ENCODE measurements at places on chromosomes 16 and 17.
A peak's percentile ranks its signal among the peaks of the same experiment; 100 is the strongest.

- DNase-seq = no peak
These were observed 2.9 kb upstream of the CLDN9 start for GRCh38 chr16:3009568-3010390.

DNA sequence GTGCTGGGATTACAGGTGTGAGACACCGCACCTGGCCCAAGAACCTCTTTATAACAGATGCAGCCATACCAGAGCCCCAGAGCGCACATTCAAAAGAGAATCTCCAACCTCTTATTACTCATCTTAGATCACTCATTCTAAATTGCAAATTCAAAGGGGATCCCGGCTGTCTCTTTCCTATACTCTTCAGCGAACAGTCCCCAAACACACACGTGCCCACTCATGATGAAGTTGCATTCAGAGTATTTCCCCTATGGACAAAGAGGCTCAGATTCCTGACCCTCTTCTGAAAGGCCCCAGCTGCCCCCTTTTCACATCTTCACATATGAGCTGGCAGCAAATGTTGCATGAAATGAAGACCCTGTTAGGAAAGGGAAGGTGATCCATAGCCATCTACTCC is 22.5 kb upstream of the ABR start:
- no peak for DNase-seq

DNA sequence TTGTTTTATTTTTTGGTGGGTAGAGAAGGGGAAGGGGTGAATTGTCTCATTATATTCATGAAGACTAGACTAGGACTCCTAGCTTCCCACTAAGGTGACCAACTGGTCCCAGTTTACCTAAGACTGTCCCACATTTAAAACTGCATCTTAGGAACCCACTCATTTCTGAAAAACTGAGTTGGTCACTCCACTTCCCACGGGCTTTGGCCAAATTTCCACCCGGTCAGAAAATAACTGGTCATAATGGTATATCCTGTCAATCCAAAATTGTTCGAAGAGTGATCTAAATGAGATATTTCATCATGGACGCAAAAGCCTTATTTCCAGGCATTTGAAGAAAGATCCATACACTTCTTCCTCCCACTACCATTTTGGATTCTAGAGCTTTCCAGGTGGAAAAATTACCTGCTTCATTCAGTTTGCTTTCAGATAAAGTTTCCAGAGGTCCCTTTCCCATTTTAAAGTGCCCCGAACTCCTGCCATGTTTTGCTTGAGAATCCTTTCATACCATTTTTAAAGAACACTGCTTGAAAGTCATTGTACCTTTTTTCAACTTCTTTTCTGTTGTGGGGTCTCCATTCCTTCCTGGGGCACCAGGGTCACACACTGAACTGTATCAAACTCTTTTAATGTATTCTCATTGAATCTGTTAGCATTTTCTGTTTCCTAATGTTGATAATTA is 21.8 kb upstream of the ZFHX3 start:
- DNase-seq = no peak

DNA sequence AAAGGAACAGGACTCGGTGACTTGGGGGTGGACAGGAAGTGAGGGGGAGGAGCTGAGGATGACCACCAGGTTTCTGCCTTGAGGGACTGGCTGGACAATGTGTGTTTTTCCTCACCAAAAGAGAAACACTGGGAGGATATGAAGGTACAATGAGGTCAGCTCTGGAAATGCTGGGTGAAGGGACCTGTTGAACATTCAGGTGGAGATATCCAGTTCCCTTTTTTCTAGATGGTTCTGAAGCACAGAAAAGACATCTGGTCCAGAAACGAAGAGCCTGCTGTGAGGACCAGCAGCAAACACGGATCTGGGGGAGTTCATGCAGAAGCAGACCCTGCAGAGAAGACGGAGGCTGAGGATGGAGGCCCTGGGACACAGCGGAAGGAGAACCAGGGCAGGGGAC is 17.5 kb downstream of the ARHGAP17 start:
- no peak for DNase-seq

- DNase-seq = peak; percentile 62
These were observed 701 bp downstream of the JMJD6 start for GRCh38 chr17:76725580-76726230.

- no peak for DNase-seq
These were observed 47.5 kb downstream of the RNF213 start for GRCh38 chr17:80307994-80308691.

GRCh38 chr16:83830091-83830768 is 22.5 kb downstream of the HSBP1 start:
- no peak for DNase-seq

GRCh38 chr17:9598661-9599060 is 22.2 kb downstream of the CFAP52 start:
- no peak for DNase-seq

DNA sequence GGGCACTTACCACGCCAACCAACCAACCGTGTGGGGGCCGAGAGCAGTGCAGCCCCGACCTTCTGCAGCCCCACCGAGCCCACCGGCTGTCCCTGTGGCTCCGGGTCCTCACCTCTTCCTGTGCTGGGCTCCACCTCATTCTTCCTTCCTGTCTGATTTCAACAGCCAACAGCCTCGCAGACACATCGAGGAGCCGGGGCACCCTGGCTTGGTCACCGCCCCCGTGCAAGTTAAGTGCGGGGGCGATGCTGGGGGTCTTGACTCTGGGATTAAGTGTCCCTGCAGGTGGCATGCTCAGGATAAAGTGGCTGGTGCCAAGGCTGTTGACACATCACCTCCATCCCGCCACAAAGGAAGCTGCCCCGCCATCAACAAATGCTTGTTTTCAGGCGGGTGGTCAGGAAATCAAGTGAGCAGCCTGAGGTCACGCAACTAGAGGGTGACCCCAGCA is at the start of gene NLRC3:
NLRC3 (minus strand) TSS at position 102 of the 451 bp plus-strand sequence. CDS start 12,367 bp downstream, outside the sequence.
- DNase-seq = no peak

DNA sequence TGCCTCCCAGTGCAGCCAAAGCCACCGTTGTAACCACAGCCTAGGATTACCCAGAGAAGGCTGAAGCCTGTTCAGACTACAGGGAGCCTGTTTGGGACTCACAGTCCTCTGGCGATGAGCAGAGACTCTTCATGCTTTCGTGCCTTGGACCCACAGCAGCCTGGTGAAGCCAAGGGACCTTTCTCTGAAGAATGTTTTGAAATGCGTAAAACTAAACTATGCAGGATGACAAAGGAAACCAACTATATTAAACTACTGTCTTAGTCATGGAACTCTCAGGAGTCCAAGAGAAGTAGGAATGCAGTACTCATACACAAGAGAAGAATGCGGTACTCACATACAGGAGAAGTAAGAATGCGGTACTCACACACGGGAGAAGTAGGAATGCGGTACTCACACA is 20.9 kb downstream of the ABR start:
- no peak for DNase-seq

- DNase-seq = peak; percentile 51
These were observed 1.9 kb upstream of the CPD start for GRCh38 chr17:30376621-30377452.

DNA sequence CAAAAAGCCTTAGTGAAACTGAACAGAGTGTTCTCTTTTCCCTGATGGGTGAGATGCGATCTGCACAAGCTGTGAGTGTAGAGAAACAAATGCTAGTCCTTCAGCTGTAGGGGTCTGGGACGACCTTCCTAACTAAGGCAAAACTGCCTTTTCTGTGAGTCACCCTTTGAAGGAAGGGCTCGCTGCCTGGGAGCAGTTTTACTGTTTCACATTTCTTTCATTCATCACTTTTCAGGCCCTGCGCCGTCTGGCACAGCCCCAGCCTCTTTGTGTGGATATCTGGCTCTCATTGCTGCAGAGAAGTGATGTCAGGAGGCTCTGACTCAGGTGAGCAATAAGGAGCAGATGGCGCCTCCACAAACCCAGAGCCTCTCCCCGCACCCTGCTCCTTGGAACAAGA is 57.4 kb downstream of the HS3ST3A1 start:
- DNase-seq = no peak

DNA sequence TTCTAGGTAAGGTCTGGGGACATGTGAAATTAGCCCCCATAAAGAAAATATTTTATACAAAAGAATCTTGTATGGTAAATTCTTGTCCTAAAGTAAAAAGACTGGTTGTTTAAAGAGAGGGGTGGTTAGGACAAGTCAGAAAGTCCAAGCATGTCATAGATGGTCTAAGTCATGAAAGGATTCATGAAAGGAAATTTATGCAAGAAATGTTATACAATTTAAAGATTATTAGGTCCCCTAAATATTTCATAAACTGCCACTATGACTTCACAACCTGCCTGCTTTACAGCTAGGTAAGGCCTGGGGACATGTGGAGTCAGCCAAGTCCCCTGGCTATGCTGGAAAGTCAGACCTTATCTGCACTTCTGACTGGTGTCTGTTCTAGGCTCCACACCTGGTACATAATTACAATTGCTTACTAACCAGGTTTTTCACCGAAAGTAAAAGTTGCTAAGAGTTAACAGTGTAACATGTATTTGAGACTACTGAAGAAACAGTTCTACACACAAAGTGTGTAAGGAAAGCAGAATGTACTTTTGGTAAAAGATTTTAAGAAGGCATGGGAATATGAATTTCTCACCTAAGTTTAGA is 17.0 kb downstream of the N4BP1 start:
- no peak for DNase-seq

DNA sequence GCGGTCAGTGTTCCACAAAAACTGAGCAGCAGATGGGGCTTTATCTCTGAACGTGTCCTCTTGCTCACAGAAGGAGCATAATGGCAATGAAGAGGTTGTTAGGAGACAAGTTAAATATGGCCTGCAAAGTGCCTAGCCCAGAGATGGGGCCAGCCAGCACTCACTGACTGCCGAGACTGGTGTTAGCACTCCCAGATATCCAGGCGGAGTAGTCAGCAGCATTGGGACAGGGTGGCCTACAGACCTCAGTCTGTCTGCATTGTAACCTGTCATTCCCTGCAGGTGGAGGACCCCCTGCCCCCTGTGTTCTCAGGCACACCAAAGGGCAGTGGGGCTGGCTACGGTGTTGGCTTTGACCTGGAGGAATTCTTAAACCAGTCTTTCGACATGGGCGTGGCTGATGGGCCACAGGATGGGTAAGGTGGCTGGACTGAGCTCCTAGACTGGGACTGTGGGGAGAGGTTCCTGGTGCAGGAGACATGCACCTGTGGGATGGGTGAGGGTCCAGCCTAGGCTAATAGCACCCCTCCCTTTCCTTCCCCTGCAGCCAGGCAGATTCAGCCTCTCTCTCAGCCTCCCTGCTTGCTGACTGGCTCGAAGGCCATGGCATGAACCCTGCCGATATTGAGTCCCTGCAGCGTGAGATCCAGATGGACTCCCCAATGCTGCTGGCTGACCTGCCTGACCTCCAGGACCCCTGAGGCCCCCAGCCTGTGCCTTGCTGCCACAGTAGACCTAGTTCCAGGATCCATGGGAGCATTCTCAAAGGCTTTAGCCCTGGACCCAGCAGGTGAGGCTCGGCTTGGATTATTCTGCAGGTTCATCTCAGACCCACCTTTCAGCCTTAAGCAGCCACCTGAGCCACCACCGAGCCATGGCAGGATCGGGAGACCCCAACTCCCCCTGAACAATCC is 4.2 kb downstream of the MFAP4 start:
- no peak for DNase-seq

- DNase-seq = no peak
These were observed 64.5 kb downstream of the MPRIP start for GRCh38 chr17:17106756-17107155.

DNA sequence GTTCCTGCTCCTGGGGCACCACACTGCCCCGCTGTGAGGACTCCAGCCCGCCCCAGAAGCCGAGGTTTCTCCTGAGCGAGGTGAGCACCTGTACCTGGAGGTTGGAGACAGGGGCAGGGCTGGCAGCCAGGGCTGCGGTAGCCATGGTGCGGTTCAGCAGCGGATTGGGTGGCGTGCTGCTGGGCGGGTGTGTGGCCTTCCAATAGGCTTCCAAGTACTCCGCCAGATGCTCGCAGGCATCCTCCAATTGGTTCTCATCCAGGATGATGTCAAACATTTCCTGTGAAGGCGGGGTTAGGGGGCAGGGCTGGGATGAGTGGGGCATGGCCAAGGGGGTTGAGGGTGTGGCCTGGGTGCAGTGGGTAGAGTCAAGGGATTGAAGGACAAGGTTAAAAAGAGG is 11.3 kb upstream of the ARL5C start:
- DNase-seq = no peak

- no peak for DNase-seq
These were observed 454 bp downstream of the CCDC40 start for GRCh38 chr17:80036715-80037477.

Measured in stimulated activated CD4-positive, alpha-beta T cell treated with anti-CD3 and anti-CD28 coated beads, Interleukin-4, amount 100 ng/mL, for 48 hours (primary cell).